Activated T-cell treated with anti-CD3 and anti-CD28 coated beads, Interleukin-2, amount 50 U/mL, for 72 hours (primary cell): ENCODE measurements at places on chromosomes 1 and 21.

DNA sequence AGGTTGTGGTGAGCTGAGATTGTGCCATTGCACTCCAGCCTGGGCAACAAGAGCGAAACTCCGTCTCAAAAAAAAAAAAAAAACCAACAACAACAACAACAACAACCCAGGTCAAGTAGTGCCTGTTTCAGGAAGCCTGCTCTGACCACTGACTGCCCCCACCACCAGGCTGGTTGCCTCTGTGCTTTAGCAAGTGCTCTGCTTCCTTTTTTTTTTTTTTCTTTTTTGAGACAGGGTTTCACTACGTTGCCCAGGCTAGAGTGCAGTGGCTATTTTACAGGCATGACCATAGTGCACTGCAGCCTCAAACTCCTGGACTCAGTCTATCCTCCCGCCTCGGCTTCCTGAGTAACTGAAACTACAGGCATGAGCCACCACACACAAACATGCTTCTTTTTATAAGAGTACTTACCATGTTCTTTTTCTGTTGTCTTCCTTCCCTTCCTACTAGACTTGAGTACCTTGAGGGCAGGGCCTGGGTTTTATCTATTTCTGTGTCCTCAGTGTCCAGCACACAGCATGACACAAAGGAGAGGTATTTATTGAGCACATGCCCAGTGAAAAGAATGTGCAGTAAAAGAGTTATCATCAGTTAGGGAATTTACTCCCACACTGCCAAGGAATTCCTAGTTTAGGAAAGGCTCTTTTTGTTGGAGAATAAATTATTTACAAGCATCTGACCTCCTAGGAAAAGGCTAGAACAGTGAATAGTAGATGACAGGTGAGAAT is 9.9 kb upstream of the COA7 start:
- no peak for DNase-seq

DNA sequence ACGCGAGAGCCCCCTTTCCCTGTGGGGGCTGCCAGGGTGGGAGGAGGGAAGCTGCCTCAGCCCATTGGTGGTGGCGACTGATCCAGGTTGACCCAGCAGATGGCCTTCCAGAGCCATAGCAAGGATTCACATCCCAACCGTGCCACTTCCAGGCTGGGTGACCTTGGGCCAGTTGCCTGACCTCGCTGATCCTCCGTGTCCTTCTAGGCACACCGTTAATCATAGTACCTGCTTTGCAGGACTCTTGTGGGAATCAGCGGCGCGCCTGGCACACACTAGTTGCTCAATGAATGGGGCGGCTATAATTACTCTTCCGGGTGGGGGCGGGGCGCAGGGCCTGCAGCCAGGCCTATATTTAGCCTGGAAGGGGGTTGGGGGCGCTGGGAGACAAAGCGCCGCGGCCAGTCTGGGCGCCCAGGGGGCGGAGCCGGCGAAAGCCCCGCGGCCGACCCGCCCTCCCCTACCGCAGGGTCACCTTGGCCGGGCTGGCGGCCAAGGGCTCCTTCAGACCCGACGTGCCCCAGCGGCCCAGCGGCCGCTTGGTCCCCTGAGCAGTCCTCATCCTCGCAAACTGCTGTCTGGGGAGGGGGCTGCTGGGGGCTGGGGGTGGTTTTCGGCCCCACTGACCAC is 5.1 kb downstream of the HSPB7 start:
- peak; percentile 36 for DNase-seq

- DNase-seq = no peak
Observed at GRCh38 chr1:2606396-2606880, 19.9 kb downstream of the PRXL2B start.

GRCh38 chr1:108017698-108018097 is 52.7 kb upstream of the VAV3 start:
- no peak for DNase-seq

GRCh38 chr1:217605390-217605789 is 25.5 kb downstream of the GPATCH2 start:
- DNase-seq = no peak

DNA sequence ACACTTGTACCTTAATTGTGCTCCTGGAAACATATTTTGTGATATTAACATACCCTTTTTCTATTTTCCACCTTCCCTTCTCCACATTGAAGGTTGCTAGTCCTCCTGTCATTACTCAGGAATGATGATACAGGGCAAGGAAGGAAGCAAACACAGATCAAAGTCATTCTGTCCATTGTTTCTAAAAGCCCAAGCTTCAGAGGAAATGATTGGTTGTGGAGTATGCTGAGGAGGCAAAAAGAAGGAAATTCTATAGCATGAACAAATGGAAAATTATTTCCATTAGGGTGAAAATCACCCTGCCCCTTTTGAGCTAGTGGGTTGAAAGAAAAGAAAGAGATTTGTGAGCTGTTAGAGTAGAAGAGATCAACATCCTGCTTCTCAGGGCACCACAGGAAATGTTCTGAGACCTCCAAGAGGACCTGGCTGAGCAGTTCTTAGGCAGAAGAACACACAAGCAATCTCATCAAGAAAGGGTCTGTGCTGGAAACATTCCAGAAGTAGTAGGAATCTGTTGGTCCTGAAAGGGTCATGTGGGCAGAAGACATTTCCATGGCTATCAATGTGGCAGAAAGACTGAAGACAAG is 29.0 kb upstream of the PRRX1 start:
- DNase-seq = no peak

- DNase-seq = no peak
Observed at GRCh38 chr1:20348326-20348915, 57.7 kb downstream of the VWA5B1 start.

- no peak for DNase-seq
Observed at GRCh38 chr1:16717336-16718098, 22.8 kb upstream of the RNU1-4 start.

- DNase-seq = peak; percentile 26
Observed at GRCh38 chr1:205812271-205812877, 624 bp downstream of the SLC41A1 start.

GRCh38 chr21:42272984-42273600 is 42.1 kb downstream of the TFF3 start:
- DNase-seq = no peak

DNA sequence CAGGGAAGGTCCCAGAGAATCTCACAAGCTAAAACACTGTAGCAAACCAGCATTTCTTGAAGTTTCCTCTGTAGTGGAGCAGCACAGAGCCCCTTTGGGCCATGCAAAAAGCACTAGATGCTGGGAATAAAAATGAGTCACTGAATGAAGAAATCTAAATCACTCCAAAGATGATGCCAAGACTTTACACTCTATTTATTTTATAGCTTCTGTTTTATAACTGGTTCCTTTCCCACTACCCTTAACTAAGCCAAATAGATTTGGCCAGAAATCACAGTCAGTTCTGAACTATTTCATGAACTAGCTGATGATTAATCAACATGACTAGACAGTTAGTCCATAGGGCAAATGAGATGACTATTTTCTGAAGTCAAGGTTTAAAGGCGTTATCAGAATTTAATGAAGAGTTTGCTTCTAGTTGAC is 89.5 kb downstream of the SCMH1 start:
- no peak for DNase-seq

DNA sequence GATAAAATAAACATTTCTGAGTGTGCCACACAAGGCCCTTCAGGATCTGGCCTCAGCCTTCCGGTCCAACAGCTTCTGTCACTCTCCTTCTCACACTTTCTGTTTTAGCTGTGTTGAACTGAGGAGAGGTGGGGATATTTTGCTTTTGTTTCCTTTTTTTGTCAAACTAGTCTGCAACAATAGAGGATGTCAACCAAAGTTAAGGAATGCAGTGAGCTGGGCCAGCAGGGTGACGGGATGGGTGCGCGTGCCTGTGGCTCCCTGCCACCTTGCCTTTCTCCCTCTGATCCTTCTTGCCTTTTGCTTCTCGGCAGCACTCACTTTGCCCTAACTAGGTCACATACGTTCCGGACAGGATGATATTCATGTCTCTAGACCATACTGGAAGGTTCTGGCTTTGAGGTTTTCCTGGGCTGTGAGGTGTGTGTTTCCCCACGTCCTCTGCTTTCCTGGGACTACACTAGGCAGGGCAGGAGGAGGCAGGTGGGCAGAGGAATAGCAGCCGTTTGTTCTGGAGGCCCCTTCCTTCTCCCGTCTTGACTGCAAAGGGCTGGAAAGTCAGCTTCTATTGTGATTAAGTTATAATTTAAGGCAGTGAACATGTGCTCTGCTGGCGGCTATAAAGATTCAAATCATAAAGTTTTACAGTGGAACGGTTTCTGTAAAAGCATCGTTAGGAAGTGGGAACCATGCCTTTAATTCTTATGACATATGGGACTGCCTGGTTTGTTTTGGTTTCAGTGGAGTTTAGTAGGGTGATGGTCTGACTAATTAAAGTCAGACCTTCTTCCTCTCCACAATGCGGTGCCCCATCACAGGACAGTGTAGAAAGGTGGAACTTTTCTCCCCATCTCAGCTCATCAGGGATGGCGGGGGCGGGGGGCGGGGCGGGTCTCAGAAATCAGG is 67.8 kb downstream of the RNF220 start:
- no peak for DNase-seq

- no peak for DNase-seq
Observed at GRCh38 chr21:40531431-40532110, 315.4 kb downstream of the DSCAM start.

DNA sequence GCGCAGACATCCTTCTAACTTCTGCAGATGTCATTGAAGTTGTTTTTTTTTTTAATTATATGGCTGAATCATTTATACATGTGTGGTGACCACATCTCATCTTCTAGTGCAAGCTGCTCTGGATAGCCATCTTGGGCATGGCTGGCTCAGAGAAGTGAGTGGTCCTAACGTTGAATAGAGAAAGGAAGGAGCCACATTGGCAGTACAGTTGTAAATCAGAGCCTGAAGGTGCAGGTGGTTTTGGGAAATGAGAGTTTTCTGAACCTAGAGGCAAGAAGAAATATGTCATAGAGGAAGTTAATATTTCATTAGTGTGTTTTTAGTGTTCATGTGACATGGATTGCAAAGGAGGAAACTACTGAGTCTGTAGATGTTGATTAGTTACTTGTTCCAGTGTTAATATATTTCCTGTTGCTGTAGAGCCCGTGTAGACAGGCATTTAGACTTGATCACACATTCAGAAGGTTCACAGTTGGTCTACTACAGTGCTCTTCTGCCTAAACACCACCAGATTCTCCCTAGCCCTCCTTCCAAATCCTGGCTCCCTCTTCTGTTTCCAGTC is 163.7 kb downstream of the ROR1 start:
- DNase-seq = no peak

GRCh38 chr1:111848852-111849545 is 93.3 kb downstream of the DDX20 start:
- no peak for DNase-seq

GRCh38 chr1:36095760-36096405 is 7.2 kb downstream of the ADPRS start:
- no peak for DNase-seq

- DNase-seq = no peak
Observed at GRCh38 chr1:44566281-44567046, 107.8 kb downstream of the TMEM53 start.

- DNase-seq = no peak
Observed at GRCh38 chr1:55192093-55192492, 23.1 kb downstream of the USP24 start.

DNA sequence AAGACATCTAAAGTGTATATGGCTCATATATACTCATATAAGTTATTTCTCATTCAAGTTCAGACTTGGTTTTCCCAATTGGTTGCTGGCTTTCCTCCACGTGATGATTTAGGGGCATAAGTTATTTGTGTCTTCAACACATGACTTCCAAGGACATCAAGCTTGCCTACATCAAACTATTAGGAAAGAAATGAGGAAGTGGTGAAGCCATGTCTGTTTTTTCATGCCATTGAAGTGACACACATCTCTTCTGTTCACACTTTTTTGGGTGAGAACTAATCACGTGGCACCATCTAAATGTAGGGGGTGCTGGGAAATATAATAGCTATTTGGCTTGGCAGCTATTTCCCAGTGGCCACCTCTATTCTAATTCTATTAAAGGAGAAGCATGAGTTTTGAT is 282.1 kb downstream of the OMA1 start:
- no peak for DNase-seq

- DNase-seq = peak; percentile 38
Observed at GRCh38 chr1:91549041-91549735, 48.5 kb downstream of the CDC7 start.

- no peak for DNase-seq
Observed at GRCh38 chr1:230077011-230077410, 10.0 kb downstream of the GALNT2 start.

DNA sequence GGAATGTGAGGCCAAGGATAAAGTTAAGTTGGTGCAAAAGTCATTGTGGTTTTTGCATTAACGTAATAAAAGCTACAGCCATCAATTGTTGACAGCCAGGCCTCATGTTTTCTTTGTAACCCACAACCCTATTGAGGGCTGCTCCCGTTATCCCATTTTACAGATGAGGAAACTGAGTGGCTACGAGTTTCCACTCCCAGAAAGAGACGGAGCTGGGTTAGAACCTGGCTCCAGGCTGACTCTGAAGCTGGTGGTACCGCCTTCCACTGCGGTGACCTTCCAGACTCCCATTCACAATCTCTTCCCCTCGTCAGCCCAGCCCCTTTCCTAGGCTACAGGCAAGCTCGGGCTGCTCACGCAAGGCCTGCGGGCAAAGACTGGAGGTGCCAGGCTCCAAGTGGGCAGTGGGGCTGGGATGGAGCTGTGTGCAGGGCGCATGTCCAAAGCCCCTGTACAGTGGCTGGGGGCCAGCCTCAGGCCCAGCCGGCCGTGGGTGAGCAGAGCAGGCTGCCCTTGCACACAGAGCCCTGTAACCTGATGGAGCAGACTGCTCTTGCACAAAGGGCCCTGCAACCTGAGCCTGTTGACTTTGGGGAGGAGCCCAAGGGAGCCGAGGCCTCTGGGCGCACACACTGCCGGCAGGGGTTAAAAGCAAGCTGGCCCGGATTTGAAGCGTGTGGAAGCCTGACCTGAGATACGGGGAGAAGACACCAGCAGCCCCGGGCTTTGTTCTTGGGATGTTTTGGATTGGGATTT is 97.4 kb upstream of the TMPRSS2 start:
- DNase-seq = no peak

GRCh38 chr21:31347435-31348032 is 3.5 kb upstream of the TIAM1 start:
- no peak for DNase-seq

- peak; percentile 7 for DNase-seq
Observed at GRCh38 chr21:29669416-29669815, 270.4 kb downstream of the GRIK1 start.
